ENCODE measurements at places on chromosomes 5 and 9.

DNA sequence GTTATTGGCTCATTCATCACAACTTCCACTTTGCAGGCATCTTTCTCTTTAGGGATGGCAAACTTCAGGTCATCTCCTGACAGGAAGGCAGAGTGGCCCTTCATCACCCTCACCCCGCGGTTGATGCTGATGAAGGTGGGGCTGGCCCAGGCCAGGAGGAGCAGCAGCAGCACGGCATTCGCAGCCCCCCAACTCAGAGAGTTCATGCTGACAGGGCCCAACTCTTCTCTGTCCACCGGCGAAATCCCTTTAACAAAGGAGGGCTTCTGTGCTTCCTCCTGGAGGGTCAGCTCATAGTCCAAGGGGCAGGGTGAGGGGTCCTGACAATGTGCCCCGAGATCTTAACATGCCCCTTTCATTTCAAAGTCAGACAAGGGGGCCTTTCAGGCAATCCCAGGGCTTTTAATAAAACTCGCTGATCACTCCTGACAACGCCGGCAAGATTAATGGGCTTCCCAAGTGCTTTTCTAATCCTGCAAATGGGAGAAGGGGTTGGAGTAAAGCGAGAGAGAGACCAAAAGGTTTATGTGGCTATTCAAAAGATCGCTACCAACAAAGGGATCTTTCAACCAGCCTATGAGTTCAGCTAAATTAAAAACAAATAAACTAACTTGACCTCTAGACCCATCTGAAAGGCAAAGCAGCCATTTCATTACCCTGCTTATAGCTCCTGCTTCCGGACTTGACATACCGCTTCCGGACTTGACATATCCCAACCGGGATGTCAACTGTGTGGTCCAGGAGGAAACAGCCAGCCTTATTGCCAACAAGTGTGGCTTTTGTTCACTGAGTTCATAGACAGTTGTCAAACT lies 41.2 kb downstream of the FREM1 start:
- no peak for DNase-seq

DNA sequence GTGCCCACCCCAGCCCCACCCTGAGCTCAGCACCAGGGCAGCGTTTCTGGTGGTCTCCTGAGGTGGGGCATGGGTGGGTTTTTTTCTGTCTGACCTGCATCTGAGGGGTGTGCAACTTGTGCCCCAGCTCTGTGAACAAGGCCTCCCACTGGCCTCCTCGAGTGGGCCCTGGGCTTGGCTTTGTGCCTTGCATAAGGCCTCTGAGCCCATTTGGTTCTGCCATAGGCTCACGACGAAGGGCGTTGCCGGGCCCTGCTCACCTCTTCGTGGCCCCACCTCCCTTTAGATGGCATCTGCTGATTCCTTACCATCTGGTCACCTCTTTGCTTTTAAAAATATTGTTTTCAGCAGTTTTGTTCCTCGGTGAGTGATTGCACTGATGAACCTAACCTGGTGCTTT lies 127.1 kb upstream of the COL5A1 start:
- DNase-seq: no peak

- no peak for DNase-seq
These were observed 148.3 kb downstream of the CACNA1B start for GRCh38 chr9:138025908-138026307.

- DNase-seq: no peak
These were observed 194.0 kb upstream of the KLF4 start for GRCh38 chr9:107683566-107683965.

DNA sequence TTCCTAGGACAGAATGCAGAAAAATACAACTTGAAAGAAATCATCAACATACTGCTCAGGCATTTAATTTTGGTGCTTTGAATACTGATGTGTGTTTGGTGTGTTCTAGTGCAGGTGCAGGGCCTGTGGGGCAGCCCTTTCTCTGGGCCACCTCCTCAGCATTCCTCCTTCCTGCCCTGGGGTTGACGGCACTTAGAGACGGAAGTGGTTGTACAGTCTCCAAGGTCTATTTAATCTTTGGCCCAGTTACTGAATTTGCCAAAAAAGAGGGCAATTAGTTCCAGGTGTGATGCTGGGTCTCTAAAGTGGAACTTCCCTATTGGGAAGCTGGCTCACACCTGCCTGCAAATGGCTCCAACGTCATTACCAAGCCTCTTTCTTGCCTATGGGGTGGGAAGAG lies 269.0 kb downstream of the SH3GL2 start:
- DNase-seq: no peak

DNA sequence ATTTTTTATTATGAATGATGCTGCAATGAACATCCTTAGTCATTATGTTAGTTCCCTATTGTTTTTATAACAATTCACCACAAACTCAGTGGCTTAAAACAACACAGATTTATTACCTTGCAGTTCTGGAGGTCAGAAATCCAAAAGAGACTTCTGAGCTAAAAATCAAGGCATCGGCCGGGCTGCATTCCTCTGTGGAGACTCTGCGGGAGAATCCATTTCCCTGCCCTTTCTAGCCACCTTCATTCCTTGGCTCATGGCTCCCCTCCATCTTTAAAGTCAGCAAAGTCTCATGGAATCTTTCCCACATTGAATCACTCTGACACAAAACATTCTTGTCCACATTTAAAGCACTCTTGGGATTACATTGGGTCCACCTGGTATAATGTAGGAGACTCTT lies 38.6 kb downstream of the SNX18 start:
- no peak for DNase-seq

- DNase-seq: no peak
These were observed 22.6 kb downstream of the SLC6A18 start for GRCh38 chr5:1247811-1248210.

GRCh38 chr9:98178874-98179850 lies 13.3 kb downstream of the CORO2A start:
- DNase-seq: no peak

GRCh38 chr5:162209005-162209605 lies 141.5 kb downstream of the GABRG2 start:
- DNase-seq: no peak

DNA sequence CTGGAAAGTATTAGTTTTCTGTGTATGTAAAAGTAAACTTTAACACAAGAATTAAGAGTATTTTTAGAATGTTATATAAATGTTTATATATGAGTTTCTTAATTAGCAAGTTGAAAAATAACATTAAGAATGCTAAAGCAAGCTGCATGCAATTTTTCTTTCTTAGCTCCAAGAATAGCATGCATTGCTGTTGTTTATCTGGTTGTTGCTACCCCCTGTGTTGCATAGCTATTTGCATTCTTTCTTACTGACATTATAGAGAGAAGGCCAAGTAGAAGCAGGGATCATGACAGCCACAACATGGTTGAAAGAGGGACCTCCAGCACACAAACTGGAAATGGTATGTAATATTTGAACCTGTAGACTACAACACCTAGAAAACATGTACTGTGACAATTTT lies 94.8 kb downstream of the ERCC6L2 start:
- no peak for DNase-seq

Measured in stimulated activated CD4-positive, alpha-beta T cell treated with anti-CD3 and anti-CD28 coated beads, TNF-alpha, amount 100 ng/mL, for 24 hours (primary cell).